AG04450 (cell line): ENCODE measurements at places on chromosomes 7 and 10.
A peak's percentile ranks its signal among the peaks of the same experiment; 100 is the strongest.

DNA sequence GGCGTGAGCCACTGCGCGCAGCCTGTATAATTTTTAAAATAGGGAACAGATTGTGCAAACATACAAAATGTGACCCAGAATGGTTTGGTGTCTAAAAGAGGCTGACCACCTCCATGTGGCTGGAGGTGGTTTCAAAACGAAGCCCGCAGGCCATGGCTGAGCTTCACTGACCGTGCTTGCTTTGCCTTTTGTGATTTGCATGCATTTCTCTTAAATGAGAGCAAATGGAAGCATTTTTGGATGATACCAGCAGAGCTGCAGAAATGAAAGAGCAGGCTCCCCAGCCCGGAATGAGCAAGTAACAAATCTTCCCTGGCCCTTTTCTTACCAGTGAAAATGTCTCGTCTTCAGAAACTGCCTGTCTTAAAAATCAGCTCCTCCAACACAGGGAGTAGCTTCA lies 239.9 kb downstream of the CAMK1D start:
- DNase-seq: no peak

DNA sequence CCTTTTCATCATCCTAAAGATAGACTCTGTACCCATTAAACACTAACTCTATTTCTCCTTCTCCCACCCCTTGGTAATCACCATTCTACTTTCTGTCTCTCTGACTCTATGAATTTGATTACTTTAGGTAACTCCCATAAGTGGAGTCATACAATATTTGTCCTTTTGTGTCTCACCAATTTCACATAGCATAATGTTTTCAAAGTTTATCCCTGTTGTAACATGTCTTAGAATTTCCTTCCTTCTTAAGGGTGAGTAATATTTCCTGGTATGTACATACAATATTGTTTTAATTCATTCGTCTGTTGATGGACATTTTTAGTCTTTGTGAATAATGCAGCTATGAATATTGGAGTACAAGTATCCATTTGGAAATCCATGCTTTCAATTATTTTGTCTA lies 50.9 kb upstream of the CDCA7L start:
- no peak for DNase-seq

- DNase-seq: no peak
Observed at GRCh38 chr7:39033885-39034624, 56.3 kb downstream of the POU6F2 start.

DNA sequence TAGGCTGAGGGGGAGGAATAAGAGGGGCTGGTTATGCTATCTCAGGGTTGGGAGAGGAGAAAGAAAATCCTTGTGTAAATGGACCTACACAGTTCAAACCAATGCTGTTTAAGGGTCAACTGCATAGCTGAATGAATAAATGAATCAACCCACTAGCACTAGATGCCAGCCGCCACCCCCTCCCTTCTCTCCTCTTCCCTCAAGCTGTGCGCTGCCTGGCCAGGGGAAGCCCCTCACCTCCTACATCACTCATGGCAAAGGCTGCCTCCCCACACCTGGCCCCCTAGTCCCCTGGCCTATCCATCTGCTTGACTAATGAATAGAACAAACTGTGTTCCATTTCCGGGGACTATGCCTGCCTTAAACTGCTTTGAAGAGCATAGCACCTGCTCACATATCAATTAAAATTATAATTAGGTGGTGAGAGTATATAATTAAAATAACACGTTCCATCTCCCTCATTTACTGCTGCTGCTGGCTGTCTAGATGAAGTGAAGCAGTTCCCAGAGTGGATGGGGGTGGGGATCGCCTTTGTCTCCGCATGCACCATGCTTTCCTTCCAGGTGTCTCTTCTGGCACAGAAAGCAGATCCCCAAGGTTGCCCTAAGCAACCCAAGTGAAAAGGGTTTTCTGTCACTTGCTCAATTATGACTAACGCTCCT lies 32.6 kb downstream of the GRID1 start:
- no peak for DNase-seq

DNA sequence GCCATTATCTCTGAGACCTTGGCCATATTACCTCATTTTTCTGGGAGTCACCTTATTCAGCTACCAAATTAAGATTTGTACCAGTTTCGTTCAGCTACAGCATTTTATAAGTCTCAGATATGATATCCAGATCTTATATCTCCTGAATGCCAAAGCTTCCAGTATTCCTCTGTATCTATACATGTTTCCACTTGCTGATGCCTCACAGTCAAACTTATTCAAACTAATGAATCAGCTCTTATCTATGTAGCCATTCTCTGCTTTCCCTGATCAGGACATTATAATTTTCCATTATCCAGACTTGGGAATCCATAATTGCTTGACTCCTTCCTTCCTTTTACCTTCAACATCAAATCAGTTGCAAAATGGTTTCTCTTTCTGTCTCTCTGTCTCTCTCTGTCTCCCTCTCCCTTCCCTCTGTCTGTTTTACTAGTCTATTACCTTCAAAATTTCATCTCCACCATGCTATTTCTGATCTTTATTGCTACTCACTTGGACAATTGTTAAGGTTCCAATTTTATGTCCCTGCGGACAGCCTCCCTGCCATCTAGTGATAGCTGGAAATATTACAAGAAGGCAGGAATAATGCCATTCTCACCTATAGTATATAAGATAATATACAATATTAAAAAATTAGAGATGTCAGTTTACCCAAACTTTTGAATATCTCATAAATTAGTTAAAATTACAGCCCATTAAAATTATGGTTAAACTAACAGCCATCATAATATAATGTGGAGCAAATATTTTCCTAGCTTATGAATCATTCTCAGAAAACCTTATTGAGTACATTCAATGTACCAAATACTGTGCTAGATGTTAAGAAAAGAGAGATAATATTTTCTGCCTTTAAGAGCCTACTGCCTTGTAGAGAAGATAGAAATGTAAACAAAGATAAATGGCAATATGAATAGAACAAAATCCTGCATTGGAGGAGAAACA lies 89.8 kb downstream of the PCLO start:
- DNase-seq: no peak

DNA sequence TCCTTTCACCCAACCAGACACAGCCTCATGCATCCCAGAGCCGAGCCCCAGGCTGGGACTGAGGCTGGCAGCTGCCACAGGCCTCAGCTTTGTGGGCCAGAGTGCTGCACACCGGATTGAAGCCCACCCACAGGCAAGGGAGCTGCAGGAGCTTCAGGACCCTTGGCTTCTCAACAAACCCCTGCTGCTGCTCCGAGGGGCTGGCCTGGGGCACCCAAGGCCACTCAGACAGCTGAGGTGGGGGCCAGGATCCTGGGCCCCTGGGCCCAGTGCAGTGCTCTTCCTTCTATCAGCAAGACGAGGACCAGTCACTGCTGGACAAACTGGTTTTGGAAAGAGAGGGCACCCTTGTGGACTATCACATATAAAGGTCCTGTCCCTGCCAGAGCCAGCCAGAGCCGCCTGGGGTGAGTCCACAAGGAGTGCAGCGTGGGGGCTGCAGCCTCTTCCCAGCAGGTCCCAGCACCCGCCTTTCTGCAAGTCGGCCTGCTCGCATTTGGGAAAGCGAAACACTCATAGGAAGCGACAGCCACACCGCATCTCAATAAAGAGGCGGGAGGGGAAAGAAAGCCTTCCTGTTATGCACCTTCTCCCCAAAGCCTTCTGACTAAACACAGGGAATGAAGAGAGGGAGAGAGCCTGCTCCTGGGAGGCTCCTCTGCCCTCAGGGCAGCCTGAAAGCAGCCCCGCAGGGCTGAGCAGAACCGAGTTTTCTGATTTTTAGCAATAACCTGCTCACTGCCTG lies 9.5 kb upstream of the TCERG1L start:
- no peak for DNase-seq

GRCh38 chr7:25303281-25304181 lies 75.2 kb upstream of the NPVF start:
- no peak for DNase-seq

DNA sequence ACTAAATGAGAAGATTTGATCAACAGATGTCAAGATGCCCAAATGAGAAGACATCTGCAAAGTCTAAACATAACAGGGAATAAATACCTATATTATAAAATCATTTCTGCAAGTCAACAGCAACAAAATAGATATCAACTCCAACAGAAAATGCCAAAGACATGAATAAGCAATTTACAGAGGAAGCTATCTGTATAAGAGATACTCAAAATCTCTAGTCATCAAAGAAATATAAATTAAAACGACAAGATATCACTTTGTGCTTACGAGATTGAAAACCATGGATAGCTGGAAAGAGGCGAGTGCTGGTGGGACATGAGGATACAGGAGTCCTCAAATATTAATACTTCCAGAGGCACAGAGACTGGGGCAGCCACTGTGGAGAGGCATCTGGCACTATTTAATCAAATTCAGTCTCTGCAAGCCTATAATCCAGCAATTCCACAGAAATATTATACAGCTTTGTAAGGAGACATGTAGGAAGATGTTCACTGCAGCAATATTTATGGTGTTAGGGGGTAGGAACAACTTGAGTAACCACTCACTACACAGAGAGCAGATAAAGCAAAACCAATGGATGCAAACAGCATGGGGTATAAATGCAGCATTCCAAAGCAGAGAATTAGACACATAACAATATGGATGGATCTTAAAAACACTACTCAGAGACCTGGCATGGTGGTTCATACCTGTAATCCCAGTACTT lies 4.8 kb downstream of the DNMBP start:
- no peak for DNase-seq

DNA sequence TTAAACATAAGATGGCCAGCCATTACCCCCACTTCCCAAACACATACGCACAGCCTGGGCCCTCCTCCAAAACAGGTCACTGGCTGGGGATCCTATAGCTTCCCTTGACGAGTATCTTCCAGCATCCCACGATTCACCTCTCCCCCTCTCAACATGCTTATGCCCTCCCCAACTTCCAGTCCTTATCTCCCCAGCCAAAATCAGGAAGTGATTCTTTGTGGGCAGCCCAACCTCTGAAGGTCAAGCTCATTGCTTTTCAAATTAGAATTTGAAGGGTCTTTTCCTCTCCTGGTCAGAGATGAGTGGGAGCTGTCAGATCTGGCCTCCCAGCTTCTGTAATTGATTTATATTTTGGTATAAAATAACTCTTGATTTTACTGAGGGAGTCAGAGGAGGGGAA lies 133.6 kb downstream of the ATXN7L1 start:
- DNase-seq: no peak

GRCh38 chr10:118742782-118743181 lies 12.0 kb downstream of the CACUL1 start:
- peak; percentile 55 for DNase-seq

DNA sequence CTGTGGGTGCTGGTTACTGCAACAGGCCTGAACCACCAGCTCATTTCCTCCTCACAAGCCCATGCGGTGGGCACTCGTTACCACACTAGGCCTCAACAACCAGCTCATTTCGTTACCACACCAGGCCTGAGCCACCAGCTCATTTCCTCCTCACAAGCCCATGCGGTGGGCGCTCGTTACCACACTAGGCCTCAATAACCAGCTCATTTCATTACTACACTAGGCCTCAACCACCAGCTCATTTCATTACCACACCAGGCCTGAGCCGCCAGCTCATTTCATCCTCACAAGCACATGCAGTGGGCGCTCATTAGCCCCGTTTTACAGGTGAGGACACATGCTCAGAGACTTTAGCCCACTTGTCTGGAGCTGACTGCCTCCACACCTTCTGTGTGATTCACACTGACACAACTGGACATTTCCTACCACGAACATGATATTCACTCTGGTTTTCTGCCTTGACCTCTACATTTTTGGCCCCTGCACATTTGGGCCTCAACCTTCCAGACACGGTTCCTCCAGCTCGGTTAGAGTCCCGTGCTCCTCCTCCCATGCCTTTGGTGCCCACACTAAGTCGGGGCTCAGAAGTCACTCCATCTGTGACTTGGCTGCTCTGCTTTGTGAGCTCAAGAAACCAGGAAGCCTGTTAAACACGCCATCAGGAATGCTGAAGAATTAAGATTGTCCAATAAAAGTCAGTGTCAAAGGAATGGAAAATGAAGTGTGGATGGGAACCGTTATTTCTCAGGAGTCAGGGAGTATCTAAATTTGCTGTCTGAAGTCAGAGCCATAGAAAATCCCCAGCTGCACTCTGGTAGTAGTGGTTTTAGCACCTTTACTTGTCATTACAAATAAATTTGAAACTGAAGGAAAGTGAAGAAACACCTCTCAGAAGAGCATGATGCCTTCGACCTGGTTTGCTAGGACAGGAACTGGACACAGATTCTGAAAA lies 55.8 kb upstream of the LANCL2 start:
- DNase-seq: no peak

- DNase-seq: no peak
Observed at GRCh38 chr7:42024537-42024936, 212.5 kb downstream of the GLI3 start.

GRCh38 chr7:135710417-135711138 lies 17.4 kb downstream of the SLC13A4 start:
- DNase-seq: no peak

- no peak for DNase-seq
Observed at GRCh38 chr10:5719546-5719945, 34.9 kb downstream of the TASOR2 start.

GRCh38 chr10:71077143-71077581 lies 135.2 kb upstream of the UNC5B start:
- DNase-seq: no peak

- DNase-seq: no peak
Observed at GRCh38 chr7:26782501-26782900, 81.9 kb downstream of the SKAP2 start.

DNA sequence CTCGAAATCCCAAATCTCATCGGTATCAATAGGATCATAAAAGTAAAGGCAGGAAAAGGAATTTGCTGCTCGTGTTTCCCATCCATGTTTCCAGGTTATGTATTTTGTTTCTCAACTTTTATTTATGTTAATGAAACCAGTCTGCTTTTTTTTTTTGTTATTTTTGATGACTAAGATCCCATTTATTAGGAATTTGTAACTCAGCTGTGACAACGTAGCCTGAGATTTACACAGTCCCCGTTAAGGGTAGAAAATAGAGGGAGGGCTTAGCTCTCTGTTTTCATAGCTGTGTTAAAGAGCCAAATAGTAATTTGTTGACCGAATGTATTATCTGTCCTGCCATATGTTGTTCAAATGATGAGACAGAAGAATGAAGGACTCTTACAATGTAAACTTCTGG lies 164.0 kb downstream of the MGMT start:
- no peak for DNase-seq

- no peak for DNase-seq
Observed at GRCh38 chr7:116597384-116597783, 72.5 kb downstream of the CAV1 start.

- no peak for DNase-seq
Observed at GRCh38 chr10:24778298-24778697, 54.6 kb upstream of the ARHGAP21 start.

DNA sequence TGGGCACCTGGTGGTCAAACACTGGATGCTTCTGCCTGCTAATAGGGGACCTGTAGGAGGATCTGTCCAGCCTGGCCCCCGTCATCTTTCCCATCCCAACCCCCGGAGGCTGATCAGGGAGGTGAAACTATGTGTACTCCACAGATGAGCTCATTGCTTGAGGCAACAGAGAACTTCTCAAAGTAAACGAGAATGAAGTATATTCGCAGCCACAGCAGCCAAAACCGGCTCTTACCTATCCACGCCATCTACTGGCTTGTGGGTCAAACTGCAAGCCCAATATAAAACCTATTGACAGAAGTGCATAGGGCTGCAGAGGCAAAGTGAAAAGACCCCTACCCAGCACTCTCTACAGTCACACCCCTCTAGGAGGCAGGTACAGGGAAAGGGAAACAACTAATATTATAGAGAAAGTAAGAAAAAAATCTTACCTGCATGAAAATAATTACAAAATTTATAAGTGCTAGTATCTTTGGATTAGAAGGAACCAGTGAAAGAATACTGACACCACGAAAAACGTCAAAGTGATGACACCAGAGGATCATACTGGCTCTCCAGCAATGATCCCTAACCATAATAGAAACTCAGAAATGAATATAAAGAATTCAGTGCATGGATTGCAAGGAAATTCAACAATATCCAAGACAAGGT lies 973.5 kb downstream of the ANKRD7 start:
- no peak for DNase-seq

GRCh38 chr7:155551785-155552611 lies 5.6 kb upstream of the CNPY1 start:
- DNase-seq: no peak
